Activated naive CD4-positive, alpha-beta T cell treated with anti-CD3 and anti-CD28 coated beads for 36 hours (primary cell): ENCODE measurements at places on chromosomes 5 and 9. TPM values are rescaled to one million over a fixed set of nuclear protein-coding genes. Genes with fewer than 3 reads are reported as not detected.

GRCh38 chr9:85310573-85310972 is 431.2 kb downstream of the AGTPBP1 start:
- no peaks in the 10 kb centered on the region for H3K4me1 ChIP-seq
- H3K27ac ChIP-seq, result no peak overlapping the region
- no peak overlapping the region for H3K4me3 ChIP-seq
- H3K27me3 ChIP-seq, result peaks cover 4% of the 10 kb centered on the region
- H3K36me3 ChIP-seq, result no peaks in the 10 kb centered on the region

The SLC34A3 gene
- not detected for total RNA-seq

GRCh38 chr9:99753436-99753835 is 68.2 kb upstream of the NR4A3 start:
- no peak overlapping the region for H3K27ac ChIP-seq
- H3K36me3 ChIP-seq, result no peaks in the 10 kb centered on the region
- H3K4me3 ChIP-seq, result no peak overlapping the region
- H3K27me3 ChIP-seq, result peaks cover 4% of the 10 kb centered on the region

GRCh38 chr9:119951591-119951990 is 582.4 kb upstream of the BRINP1 start:
- no peak overlapping the region for H3K4me3 ChIP-seq
- no peaks in the 10 kb centered on the region for H3K4me1 ChIP-seq
- no peaks in the 10 kb centered on the region for H3K36me3 ChIP-seq
- peaks cover 4% of the 10 kb centered on the region for H3K27me3 ChIP-seq

GRCh38 chr5:83577036-83577636 is 105.6 kb downstream of the VCAN start:
- no peak overlapping the region for H3K4me3 ChIP-seq
- no peaks in the 10 kb centered on the region for H3K4me1 ChIP-seq
- no peak for DNase-seq
- H3K36me3 ChIP-seq, result no peaks in the 10 kb centered on the region

DNA sequence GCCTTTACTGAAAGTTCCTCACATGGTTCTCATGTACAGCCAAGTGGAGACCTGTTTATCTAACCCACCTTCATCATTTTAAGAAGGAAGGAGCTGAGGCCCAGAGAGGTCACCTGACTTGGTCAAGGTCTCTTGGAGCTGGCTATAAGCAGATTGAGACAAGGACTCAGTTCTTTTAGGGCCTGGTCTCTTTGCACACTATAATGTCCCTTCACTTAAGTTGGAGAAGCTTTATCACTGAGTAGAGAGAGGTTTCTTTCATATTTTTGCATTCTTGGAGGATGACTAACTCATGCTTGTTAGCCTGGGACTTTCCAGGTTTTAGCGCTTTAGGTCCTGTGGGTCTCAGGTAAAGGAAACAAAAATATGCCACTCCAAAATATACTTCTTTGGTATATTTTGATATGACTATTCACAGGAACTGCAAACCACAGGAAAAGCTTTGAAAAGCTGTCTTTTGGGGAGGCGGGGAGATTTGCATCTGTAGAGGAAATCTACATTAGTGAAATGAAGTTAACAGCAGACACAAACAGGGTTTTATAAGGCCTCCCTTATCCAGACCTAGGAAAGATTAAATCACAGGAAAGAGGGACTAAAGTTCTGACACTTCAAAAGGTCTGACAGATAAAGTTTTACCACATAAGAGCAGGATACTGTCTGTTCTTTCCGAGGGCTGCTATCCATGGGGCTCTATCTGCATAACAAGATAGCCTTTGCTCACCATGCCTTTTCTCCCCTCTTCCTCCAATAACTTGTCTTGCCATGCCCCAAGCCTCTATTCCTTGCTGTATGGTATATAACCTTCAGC is 95.8 kb upstream of the ANKRD55 start:
- H3K4me3 ChIP-seq, result peak overlapping the region; percentile 23
- H3K27ac ChIP-seq, result peak overlapping the region; percentile 91
- no peaks in the 10 kb centered on the region for H3K27me3 ChIP-seq
- DNase-seq, result peak; percentile 76
- peaks cover 50% of the 10 kb centered on the region for H3K4me1 ChIP-seq

- no peaks in the 10 kb centered on the region for H3K27me3 ChIP-seq
- peaks cover 13% of the 10 kb centered on the region for H3K36me3 ChIP-seq
- H3K4me3 ChIP-seq, result peak overlapping the region; percentile 6
- peak; percentile 21 for DNase-seq
These were observed 61.5 kb downstream of the NR3C1 start for GRCh38 chr5:143341807-143342570.

The SPINK1 gene
- not detected for total RNA-seq
